Neuronal stem cell (in vitro differentiated cells): ENCODE measurements at places on chromosomes 4 and X.

DNA sequence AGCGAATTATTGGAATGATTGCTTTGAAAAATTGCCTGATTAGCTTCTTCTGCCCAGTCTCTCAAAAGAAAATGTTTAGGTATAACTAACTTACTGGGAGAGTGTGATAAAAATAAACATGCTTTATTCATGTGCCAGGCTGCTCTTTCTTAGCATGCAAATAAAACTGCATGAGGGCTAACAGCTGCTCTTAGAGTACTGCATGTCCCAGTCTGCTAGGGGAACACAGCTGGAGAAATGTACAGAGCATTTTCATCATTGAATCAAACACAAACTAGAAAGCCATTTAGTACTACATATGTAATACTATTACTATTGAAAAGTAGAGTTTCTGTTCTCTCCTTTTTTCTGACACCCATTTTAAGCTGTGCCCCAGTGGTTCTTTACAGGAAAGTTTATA, 726.0 kb downstream of the GRID2 start:
- no peak for DNase-seq

DNA sequence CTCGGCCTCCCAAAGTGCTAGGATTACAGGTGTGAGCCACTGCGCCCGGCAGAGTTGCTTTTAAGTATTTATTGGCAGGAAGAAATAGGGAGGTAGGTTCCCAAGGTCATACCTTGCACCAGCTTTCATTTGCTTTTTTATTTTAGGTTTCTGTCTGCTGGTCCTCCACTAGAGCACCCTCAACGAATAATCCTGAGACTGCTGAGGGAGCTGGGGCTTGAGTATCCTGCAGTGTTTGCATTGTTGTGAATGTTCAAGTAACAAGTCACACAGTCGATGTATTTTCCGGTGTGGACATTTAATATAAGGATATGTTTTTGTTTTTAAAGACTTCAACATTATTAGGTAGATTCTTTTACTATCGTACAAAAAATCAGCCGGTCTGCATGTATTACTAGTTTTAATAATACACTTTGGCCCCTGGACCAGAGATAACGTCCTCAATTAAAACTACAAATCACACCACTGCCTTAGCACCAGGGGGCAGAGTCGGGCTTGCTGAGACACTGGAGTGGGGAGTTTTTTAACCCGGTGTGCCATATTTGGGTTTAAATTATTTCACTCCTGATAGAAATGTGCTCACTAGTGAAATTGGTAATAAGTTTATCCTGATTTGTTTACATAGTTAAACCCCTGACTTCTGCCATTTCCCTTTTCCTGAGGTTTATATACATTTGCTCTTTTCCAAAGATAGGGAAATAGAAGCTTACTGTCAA, 11.6 kb downstream of the SMIM20 start:
- DNase-seq = no peak

- no peak for DNase-seq
Observed at GRCh38 chr4:174581901-174582300, 59.6 kb upstream of the HPGD start.

- DNase-seq = no peak
Observed at GRCh38 chr4:165839615-165840333, 33.3 kb upstream of the TLL1 start.

DNA sequence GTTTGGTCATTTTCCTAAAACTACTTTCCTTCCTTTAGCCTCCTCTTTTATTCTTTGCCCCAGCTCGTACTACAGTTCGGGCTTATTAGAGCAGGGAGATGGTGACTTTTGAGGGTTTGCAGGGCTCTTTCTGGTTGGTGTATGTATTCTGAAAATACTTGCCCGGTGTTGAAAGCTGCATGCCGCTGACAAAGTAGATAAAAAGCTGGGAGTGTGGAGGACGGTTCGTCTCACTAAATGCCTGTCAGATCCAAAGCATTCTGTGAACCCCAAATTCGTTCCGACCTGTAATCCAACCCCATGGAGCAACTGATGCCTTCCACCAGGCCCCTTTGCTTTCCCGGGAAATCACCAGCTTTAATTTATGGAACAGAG, 19.2 kb downstream of the TRIM2 start:
- DNase-seq = no peak

GRCh38 chrX:7083468-7084396, 63.8 kb upstream of the STS start:
- no peak for DNase-seq

DNA sequence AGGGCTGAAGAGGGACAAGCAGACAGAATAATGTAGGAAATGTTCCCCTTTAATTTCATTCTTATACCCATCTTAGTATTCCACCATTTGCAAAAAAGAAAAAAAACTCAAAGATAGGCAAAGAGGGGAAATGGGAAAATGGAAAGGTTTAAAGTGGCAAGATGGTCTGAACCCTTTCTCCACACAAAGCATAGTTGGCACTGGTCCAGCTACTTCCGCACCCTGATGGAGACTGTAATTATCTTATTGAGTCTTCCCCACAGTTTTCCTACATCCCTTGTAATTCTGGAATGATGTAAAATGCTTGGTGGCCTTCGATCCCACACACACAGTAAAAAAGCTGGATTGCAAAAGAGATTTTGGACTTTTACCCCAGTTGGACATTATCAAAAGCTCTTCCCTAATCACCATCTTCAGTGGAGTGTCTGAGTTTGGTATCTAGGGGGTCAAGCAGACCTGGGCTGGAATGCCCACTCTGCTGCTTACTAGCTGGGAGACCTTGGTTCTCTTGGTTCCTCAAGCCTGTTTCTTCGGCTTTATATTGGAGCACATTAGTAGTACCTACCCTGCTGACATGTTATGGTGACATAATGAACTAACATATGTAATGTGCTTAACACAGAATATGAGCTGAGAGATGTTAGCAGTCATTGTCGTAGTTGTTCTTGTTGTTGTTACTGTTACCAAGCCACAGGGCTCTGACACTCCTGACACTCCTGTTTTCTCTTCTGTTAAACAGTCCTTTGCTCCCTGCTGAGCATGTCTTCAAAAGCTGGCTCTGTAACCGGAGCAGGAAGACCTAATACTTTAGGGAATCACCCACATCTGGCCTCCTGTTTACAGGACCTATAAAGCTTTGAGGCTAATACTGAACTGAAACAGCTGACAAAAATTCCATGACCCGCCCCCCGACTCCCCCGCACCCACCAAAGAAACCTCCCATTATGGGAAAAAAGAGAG, 4.7 kb downstream of the SRPX2 start:
- no peak for DNase-seq

- DNase-seq = no peak
Observed at GRCh38 chr4:28373601-28374000, 1513.0 kb downstream of the STIM2 start.

- DNase-seq = no peak
Observed at GRCh38 chr4:89299153-89299791, 8.3 kb downstream of the GPRIN3 start.

DNA sequence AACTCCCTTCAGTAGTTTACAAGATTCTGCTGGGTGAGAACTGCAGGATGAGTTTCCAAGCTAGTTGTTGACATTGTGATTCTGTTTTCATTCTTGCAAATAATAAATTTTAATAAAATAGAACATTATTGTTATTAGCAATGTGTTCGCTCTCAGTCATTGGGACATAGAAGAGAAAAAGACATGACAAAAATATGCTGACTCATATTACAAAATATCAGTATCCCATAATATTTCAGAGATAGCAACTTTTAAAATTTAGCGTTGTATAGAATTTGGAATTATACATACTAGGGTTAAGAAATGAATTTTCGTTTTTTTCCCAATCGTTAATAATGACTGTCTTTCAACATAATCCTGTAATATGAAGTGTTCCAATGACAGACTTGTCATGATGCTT, 45.4 kb downstream of the KIT start:
- no peak for DNase-seq

DNA sequence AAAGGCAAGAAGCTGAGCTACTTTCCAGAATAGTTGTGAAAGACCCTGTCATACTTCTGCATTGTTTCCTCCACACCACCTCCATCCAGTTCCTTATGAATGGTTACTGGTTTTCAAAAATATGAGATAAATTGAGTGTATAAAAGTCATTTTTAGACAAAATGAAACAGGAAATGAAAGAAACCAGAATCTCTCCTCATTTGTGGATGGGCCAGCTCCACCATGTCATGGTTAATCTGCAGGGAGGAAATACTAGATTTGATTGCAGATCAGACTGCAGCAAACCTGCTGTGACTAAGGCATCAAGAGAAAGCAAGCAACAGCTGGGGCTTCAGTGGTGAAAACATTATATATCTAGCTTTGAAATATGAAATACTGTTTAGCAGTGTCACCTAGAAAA, 23.8 kb downstream of the F9 start:
- no peak for DNase-seq

GRCh38 chr4:184613405-184613804, 35.8 kb downstream of the CASP3 start:
- no peak for DNase-seq

- DNase-seq = no peak
Observed at GRCh38 chr4:164892018-164892417, 15.0 kb downstream of the APELA start.

GRCh38 chrX:124328765-124329164, 3.7 kb upstream of the TEX13D start:
- no peak for DNase-seq

GRCh38 chr4:153521999-153522801, 56.0 kb downstream of the TMEM131L start:
- no peak for DNase-seq

DNA sequence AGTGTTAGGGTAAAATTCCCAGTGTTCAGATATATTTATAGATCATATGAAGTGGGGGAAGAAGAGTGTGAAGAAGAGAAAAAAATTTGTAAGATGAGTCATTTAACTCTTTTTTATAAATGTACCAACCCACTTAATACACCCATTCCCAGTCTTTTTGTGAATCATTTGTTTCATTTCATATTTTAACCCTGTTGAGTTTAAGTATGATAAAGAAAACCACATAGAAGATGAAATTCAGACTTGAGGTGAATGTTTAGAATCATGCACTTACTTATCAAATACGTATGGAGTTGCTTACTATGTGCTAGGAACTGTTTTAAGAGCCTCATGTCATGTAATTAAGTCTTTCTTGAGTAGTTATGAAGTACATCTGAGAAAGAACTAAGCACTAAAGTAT, 56.6 kb upstream of the DAPP1 start:
- no peak for DNase-seq

- DNase-seq = no peak
Observed at GRCh38 chrX:130669233-130669632, 233.8 kb downstream of the ENOX2 start.

DNA sequence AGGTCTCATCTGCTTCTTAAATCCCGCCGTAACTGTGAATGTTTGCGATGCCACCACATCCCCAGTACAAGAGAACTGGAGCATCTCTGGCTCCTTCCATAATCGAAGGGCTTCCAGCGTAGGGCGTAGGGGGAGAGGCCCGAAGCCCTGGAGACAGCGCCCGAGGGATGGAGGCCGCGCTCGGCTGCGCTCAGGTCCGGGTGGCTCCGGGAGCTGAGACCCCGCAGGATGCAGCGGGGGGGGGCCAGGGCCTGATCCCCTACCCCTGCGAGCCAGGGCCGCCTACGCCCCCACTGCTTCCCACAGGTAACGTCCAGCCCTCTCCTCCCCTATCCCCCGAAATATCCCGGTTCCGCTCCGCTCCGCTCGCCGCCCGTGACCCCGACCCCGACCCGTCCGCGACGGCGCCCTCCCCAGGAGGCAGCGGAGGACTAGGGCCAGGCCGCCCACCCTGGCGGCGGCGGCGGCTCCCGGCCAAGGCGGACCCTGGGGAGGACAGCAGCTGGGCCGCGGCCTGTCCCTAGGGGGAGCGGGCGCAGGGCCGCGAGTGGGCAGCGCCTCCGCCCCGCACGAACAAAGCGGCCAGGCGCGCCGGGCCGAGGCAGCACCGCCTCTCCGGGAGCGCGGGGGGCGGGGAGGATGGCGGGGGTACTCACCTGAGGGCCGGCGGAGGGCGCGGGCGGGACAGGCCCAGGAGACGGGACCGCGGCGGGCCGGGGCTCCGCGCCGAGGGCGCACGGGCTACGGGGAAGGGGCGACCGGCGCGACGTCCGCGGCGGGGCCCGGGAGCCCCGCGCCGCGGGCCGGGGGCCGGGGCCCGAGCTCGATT, 723 bp downstream of the WDFY3 start:
- peak; percentile 63 for DNase-seq
